ENCODE measurements at places on chromosomes 16 and 17. TPM values are rescaled to one million over a fixed set of nuclear protein-coding genes. Genes with fewer than 3 reads are reported as not detected.

GRCh38 chr17:59616253-59616920, 3.3 kb upstream of the CLTC start:
- no peak for DNase-seq

- DNase-seq = no peak
Observed at GRCh38 chr17:74444406-74444805, 12.5 kb downstream of the GPRC5C start.

- DNase-seq = no peak
Observed at GRCh38 chr17:4750606-4751005, 10.9 kb upstream of the CXCL16 start.

- no peak for DNase-seq
Observed at GRCh38 chr16:2529061-2529931, 1.9 kb downstream of the CEMP1 start.

GRCh38 chr17:263271-263670, 81.8 kb upstream of the DOC2B start:
- DNase-seq = no peak

DNA sequence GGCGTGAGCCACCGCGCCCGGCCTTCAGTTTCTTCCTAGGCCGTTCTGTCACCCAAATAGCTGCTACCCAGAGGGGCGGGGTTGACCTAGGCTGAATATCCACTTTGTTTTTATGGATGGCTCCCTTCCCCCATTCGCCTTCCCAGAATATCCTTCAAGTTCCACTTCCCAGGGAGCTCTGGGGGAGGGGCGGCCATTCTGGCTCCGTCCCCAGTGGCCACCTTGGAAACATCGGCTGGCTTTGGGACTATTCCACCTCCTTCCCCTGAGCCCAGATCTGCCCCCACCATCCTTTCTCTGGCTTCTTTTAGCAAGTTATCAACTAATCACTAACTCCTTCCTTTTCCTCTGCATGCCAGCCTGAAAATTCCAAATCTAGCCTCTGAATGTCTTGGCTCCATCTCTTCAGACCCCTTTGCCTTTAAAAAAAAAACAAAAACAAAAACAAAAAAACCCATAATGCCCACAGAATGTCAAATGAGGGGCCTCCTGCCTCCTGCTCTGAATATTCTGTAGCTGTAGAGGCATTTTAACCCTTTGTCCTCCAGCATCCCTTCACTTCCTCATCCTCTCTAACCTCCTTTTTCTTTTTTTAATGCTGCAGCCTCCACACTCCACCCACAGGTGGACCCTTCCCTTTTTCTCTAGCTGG, 6.4 kb downstream of the ATP1B2 start:
- DNase-seq = no peak

DNA sequence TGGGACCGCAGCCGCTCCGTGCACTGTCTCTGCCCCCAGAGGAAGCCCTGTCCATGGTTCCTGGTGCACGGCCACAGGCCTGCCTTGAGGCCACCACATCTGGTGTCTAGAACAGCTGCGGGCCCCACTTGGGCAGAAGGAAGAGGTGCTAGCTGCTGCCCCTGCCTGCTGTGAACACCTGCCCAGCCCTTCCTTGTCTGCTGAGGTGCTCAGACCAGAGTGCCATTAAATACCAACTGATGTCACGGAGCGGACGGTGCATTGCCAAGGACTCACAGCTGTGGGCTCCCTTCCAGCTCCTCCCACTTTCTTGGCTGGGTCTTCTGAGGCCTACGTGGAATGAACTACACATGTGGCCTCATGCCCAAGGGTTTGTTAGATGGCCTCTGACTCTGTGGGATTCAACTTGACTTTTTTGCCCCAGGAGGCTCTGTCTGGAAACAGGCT, 146.1 kb downstream of the RAB11FIP4 start:
- DNase-seq = no peak

DNA sequence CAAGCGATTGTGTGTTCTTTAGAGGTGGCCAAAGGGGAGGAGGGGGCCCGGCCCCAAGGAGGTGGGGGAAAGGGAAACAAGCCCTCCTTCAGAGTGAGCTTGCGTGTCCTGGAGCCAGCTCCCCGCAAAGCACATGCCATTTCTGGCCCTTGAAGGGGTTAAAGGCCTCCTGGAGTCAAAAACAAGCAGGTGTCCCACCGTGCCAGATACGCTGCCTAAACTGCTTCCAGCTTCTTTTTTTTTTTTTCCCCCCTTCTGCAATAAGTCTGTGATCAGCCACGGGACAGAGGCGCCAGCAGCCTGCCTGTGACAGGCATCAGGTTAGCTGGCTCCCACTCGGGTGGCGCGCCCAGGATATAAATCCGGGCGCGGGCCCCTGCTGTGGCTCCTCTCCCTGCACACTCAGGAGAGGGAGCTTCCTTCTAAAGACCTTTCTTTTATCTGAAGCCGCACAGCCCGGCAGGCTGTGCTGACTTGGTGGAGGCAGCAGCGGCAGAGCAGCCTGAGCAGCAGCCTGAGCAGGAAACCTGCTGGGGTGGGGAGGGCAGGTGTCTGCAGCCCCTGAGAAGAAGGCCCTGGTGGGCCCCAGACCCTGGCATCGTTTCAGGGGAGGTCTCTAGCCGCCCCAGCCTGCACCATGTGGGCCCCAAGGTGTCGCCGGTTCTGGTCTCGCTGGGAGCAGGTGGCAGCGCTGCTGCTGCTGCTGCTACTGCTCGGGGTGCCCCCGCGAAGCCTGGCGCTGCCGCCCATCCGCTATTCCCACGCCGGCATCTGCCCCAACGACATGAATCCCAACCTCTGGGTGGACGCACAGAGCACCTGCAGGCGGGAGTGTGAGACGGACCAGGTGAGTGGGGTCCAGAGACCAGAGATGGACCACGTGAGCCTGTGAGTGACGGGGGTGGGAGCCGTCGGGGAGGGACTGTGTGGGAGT, at the start of gene WFIKKN2:
Gene WFIKKN2 (plus strand): TSS at position 286 of the 934 bp plus-strand sequence. CDS start 352 bp downstream, at position 638.
- DNase-seq = no peak

DNA sequence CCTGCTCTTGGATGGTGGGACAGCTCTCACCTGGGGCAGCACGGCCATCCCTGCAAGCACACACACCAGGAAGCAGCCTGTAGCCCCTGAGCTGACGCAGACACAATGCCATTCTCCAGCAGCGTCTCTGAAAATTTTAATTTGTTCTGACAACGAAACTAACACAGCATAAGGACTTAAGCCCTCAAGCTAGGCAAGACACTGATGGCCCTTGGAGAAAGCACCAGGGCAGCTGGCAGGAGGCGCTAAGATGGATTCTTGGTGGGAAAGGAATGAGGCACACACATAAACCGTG, 2.7 kb upstream of the LIMD2 start:
- DNase-seq = no peak

- no peak for DNase-seq
Observed at GRCh38 chr17:34826332-34826731, 134.9 kb downstream of the CCT6B start.

DNA sequence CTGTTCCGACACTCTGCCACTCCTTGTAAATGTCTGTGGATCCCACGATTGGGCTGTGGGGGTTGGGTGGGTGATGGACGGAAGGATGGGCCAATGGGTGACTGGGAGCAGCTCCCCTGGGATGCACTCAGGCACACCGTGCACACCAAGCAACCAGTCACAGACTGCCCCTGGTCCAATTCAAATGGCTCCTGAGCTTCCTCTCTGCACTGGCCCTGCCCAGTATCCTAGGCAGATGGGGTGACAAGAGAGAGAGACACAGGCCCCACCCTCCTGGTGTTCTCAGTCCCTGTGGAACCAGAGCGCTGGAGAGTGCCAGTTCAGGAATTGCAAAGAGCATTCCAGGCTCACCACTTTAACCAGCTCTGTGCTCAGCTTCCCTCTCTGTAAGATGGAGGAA, 32.8 kb downstream of the BEAN1 start:
- no peak for DNase-seq

GRCh38 chr16:53309457-53309856, 124.8 kb upstream of the RBL2 start:
- DNase-seq = no peak

DNA sequence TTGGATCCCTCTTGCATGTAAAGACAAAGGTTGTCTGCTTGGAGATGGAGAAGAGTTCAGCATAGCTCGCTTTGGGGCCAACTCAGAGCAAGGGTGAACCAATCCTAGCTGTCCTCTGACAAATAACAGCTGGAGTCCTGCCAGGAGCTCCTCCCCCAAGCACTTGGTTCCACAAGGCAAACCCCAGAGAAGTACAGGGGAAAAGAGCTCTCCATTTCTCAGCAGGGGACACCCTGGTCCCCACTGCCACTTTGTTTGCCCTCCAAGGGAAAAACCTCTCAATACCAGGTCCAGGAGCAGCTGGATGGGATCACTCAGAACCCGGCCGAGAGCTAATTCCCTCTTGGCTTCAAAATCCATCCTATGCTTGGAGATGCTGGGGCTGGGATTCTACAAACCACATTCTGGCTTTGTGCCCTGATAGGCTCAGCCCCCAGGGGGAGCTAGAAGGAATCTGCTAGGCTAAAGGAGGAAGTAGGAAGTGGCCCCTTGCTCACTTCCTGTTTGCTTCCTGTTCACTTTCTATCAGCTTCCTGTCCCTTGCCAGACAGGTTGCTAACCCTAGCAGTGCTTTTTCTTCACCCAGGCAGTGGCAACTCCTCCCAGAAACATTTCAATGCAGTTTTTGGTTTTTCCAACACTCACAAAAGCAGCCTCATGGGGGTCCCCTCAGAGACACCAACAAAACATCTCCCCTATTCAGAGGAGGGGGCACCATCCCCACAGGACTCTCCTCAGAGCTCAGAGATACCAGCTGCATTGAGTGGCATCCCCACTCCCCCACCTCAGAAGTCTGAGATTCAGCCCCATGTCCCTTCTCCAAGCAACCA, 30.7 kb downstream of the CDRT4 start:
- peak; percentile 50 for DNase-seq

GRCh38 chr17:37543637-37544052, 54.0 kb downstream of the DUSP14 start:
- DNase-seq = no peak

GRCh38 chr16:24645739-24646645, 83.5 kb upstream of the TNRC6A start:
- DNase-seq = no peak

DNA sequence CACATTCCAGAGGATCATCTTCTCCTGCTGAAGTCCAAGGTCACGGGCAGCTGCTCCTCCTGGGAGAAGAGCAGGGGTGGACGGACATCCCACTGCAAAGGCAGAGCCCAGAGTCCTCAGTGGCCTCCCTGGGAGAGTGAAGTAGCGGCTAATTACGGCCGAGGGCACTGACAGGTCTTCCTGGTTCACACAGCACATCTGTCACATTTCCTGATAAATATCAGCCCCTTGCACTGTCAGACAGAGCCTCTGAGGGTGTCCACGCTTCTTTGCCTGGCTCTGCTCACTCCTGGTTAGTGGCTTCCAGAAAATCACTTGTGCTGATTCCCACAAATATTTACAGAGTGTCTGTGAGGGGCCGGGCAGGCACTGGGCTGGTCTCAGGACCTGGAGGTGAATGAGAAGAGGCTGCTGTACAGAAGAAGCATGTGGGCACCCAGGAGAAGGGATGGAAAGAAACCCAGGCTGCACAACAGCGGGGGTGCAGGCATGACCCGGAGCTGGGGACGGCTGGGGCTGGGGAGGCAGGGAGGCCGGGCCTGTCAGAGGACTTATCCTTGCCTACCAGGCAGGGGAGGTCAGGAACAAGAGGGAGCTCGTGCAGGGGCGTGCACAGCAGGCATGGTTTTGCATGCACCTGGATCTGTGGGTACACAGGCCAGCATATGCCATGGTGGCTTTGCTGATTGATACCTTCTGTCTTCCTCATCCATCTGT, 258.2 kb upstream of the TNRC6C start:
- no peak for DNase-seq

DNA sequence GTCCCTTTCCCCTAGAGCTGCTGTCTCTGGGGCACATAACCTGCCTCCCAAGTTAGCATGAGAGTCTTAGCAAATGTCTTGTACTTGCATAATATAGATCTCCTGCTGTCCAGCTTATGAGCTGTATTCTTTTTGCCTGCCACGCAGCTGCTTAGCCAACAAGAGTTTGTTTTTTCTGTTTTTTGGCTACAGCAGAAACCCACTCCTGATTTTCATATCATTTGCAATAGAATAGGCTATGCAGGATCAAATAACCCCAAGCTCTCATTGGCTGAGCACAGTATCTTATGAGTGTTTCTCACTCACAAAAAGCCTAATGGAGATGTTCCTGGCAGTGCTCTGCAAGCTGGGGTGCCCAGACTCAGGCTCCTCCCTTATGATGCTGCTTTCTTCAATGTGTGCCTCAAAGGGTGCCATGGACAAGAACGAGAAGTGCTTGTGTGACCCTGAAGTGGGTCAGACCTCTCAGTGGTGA, 23.1 kb downstream of the B9D1 start:
- DNase-seq = no peak

GRCh38 chr17:48491527-48492273, 39.1 kb downstream of the HOXB1 start:
- no peak for DNase-seq

DNA sequence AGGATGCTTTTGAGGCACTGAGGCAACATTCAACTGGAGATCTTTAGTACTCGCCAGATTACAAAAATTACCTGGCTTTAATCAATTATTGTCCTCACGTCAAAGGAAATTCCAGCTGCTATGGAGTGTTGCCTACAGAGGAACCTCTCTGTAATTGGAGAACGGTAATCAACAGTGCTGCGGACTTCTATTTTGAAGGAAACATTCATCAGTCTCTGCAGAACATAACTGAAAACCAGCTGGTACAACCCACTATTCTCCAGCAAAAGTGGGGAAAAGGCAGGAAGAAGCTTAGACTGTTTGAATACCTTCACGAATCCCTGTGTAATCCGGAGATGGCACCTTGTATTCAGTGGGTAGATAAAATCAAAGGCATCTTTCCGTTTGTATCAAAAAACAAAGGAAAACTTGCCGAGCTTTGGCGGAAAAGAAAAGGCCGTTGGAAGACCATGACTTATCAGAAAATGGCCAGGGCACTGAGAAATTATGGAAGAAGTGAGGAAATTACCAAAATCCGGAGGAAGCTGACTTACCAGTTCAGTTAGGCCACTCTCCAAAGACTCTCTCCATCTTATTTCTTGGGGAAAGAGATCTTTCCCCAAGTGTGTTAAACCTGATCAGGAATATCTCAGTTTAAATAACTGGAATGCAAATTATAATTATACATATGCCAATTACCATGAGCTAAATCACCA, 3.0 kb downstream of the SLC35G3 start:
- no peak for DNase-seq

- no peak for DNase-seq
Observed at GRCh38 chr16:55043499-55043898, 112.8 kb downstream of the IRX5 start.

KRTAP4-7 gene
- not detected for total RNA-seq

USP43 gene
- total RNA-seq = 0.25 TPM

CMTM1 gene
- 17.8 TPM for total RNA-seq

EPX gene
- total RNA-seq = not detected

GALR2 gene
- total RNA-seq = 0.38 TPM

SEPTIN12 gene
- total RNA-seq = not detected

OR1A1 gene
- total RNA-seq = 0.05 TPM

HBM gene
- total RNA-seq = not detected

CACNG1 gene
- total RNA-seq = not detected

ARL5C gene
- total RNA-seq = 0.15 TPM

KRT23 gene
- not detected for total RNA-seq

MPP3 gene
- not detected for total RNA-seq

TLE7 gene
- total RNA-seq = not detected

MEIOB gene
- total RNA-seq = 0.18 TPM

BRIP1 gene
- total RNA-seq = 20.1 TPM

CIBAR2 gene
- total RNA-seq = not detected

ASPA gene
- total RNA-seq = not detected

SMPD3 gene
- total RNA-seq = 0.38 TPM

Data from activated CD4-positive, alpha-beta memory T cell treated with anti-CD3 and anti-CD28 coated beads, Interleukin-2, amount 10 ng/mL, durations not matched to agents 7 days and 5 days (primary cell).